ACHN (cell line): ENCODE measurements at places on chromosomes 5 and 9.
A peak's percentile ranks its signal among the peaks of the same experiment; 100 is the strongest.

DNA sequence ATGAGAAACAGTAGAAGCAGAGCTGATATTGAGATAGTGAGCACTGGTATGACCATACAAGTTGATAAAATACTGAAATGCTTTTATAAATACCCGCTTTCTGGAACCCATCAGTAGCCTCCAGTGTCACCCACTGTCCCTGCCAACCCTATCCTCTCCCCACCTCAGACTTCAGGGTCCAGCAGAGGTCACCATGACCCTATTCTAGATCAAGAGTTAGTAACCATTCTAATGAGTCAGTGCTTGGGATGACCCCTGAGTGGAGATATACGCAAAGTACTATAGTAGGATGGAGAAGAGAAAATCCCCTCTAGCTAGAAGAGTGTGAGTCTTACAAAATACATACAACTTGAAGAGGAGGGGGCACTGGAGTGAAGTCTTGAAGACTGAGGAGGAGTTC lies 297.9 kb upstream of the BRINP1 start:
- DNase-seq: no peak

DNA sequence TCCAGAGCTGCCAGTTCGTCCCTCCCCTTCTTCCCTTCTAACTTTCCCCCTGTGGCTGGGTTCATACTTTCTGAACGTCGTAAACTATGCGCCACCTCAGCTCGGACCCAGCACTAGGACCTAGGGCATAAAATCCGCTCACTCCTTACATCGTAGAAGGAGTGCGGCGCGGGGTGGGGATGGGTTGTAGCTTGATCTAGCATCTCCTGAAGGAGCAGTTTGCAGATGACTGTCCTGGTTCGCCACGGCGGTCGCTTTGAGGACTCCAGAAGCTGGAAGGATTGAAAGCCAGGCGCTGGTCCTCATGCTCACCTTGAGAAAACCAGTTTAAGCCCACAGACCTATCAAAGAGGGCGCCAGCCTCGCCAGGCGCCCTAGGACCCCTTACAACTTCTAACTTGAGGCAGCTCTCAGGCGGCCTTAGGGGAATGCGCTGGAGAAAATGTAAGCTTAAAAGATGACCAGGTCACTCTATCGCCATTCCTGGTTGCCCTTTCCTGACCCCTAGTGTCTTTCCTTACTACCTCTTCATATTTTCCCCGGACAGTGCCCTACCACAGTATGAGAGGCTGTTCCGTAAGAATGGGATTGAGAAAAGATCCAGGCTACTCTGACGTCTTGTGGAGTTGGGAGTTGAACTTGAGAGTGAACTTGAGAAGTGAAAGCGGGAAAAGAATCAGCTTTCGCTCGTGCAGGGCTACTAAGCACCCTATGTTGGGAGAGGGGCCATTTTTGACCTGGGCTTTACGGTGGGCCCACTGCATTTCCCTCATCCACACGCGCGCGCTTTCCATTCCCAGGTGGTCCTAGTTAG lies 2.8 kb downstream of the RORB start:
- DNase-seq: no peak

- no peak for DNase-seq
Measured at GRCh38 chr9:135980926-135981630, 19.9 kb upstream of the UBAC1 start.

DNA sequence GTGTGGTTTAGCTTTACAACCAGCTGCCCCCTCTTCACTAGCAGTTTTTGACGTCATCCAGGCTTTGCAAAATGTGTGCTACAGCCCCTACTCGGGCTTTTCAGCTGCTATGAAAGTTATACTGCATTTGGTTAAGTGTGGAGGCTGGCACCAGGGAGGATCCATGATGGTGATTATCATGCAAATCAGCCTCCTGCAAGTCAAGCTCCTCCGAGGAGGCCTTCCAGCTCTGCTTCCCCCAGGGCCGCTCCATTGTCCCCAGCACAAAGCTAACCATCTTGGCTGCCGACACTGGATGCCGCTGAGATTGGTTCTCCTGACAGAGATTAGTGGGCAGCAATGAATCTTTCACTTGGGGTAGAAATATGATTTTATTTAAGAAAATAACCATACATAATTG lies 159.6 kb downstream of the NR2F1-AS1 start:
- no peak for DNase-seq

- no peak for DNase-seq
Measured at GRCh38 chr9:127130661-127131538, 8.5 kb upstream of the ANGPTL2 start.

- DNase-seq: no peak
Measured at GRCh38 chr5:140005145-140005591, 37.9 kb downstream of the NRG2 start.

- DNase-seq: peak; percentile 83
Measured at GRCh38 chr9:25677301-25678146, 720 bp downstream of the TUSC1 start.

GRCh38 chr5:11584017-11584416 lies 320.2 kb downstream of the CTNND2 start:
- DNase-seq: no peak

- DNase-seq: no peak
Measured at GRCh38 chr5:14757850-14758249, 93.3 kb downstream of the OTULIN start.

GRCh38 chr5:141319699-141320098 lies 885 bp downstream of the TAF7 start:
- DNase-seq: no peak

GRCh38 chr9:115531410-115532125 lies 413.6 kb upstream of the TNC start:
- DNase-seq: no peak

DNA sequence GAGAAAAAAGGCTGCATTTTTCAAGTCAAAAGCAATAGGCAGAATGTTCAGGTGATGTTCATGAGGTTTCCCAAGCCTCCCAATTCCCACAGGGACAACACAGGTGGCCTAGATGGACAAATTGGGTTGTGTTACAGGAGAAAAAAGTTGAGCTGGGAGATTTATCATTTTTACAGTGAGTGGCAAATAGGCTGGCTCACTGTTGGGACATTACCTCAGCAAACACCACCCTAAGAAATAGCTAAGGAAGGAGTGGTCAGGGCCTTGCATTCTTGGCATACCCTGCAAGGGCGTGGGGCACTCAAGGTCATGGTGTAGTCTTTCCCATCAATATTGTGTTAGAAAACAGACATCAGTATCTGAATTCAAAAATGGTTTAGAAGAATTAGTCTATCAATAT lies 23.3 kb upstream of the CPLANE1 start:
- DNase-seq: peak; percentile 69

- DNase-seq: no peak
Measured at GRCh38 chr5:117082977-117083376, 508.4 kb upstream of the SEMA6A start.

DNA sequence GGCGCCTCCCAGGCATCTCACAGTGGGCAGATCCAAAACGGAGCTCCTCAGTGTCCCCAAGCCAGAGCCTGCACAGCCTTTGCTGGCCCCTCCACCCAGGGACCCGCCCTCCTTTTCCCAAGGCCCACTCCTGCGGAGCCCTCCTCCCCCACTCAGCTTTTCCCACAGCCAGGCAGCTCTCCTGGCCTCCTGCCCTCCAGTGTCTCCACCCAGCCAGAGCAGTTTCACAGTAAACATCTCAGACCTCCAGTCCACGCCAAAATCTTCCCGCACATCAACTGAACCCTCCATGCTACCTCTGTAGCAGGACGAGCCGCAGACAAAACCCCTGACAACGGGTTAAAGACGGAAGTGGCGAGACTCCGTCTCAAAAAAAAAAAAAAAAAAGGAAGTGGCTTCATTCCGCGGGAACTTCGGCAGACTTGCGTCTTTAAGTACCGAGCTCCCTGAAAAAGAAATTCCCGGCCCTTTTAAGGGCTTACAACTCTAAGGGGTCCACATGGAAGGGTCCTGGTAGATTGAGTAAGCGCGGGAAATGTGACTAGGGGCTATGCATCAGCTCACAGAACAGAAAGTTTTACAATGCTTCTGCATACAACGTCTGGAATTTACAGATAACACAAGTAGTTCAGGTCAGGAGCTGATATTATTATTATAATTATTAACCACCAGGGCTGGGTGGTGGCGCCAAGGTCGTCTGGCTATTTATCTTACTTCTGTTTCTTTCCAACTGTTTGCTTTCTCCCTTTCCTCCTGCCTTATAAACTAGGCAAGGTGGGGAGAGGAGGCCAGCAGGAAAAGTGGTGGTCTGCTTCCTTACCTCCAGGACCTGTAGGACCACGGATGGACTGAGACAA lies 11.4 kb upstream of the GRIN1 start:
- no peak for DNase-seq

DNA sequence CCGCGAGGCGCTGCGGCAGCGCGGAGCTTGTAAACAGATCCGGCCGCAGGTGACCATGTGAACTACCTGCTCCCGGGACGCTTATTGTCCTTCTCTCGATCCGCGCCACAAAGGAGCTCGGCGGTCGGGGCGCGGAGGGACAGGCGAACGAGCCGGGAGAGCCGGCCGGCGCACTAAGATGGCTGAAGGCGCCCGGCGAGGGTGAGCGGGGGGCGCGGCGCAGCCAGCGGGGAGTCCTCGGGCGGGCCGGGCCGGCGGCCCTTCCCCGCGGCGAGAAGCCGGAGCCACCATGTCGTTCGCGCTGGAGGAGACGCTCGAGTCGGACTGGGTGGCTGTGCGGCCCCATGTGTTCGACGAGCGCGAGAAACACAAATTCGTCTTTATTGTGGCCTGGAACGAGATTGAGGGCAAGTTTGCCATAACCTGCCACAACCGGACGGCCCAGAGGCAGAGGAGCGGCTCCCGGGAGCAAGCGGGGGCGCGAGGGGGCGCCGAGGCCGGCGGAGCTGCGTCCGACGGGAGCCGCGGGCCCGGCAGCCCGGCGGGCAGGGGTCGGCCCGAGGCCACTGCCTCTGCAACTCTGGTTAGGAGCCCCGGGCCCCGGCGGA lies 535 bp downstream of the JMY start:
- peak; percentile 28 for DNase-seq

GRCh38 chr5:134503088-134503936 lies 22.2 kb upstream of the JADE2 start:
- peak; percentile 97 for DNase-seq

DNA sequence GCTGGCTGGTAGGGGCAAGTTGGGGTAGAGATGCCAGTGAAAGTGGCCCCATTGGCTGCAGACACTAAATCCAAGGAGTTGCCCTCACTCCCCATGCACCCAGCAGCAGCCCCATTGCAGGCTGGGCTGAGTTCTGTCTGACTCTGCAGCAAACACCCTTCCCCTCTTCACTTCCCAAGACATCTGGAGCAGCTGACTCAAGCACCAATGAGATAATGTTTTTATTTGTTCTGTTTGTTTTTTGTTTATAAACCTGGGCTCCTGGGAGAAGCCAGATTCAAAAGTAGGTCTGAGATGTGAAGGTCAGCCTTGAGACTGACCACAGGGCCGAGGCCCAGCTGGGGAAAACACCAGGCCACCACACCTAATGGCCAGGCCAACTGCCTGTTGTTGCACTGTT lies 545.9 kb upstream of the KLF4 start:
- no peak for DNase-seq

GRCh38 chr9:127444283-127444920 lies 6.8 kb downstream of the RPL12 start:
- peak; percentile 7 for DNase-seq

DNA sequence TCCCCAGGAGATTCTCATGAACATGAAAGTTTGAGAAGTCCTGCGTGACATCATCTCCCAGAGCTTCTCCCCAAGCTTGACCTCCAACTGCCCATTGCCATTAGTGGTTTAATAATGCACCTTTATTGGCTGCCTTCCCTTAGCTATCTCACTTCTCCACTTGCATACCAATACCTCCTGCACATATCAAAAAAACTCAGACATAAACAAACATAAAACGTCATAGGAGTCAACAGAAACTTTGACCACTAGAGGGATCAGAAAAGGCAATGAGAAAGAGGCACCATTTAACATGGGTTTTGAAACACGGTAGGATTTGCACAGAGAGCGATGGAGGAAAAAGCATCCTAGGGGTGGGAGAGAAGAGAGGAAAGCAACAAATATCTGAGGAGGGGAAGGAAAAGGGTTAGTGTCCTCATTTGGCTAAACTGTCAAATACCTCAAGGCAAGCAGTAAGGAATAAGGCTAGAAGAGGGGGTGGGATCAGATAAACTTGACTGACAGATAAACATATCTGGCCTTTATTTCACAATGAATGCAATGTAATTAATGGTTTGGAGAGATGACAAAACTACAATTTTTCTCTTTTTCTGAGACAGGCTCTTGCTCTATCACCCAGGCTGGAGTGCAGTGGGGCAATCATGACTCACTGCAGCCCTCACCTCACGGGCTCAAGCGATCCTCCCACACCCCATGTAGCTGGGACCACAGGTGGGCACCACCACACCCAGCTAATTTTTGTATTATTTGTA lies 27.0 kb downstream of the GNAQ start:
- DNase-seq: no peak

DNA sequence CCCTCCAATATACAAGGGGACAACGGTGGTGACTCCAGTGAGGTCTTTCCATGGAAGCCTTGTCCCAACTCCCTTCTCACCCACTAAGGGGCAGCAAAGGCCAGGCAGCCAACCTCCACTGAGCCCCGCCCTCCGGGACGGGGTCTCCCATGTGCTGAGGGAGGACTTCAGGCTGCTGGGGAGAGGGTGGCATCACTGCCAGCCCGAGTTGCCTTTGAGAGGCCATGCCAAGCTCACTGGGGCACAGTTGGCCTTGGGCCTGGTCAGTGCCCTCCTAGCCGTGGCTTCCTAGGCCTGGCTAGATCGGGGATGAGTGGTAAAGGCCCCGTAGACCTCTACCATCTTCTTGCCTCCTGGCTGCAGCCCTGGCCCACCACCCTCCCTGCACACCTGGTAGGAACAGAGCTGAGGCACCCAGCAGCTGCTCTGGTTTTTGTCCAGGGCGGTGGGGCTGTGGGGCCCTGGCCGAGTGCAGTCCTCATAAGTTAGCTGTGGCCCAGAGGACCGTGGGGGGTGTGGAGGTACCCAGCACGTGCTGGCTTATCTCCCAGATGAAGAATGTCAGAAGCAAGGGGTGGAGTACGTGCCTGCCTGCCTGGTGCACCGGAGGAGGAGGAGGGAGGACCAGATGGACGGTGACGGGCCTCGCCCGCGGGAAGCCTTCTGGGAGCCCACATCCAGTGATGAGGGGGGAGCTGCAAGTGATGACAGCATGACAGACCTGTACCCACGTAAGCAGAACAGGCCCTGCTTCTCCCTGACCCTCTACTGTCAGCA lies 3.2 kb downstream of the SURF2 start:
- no peak for DNase-seq

DNA sequence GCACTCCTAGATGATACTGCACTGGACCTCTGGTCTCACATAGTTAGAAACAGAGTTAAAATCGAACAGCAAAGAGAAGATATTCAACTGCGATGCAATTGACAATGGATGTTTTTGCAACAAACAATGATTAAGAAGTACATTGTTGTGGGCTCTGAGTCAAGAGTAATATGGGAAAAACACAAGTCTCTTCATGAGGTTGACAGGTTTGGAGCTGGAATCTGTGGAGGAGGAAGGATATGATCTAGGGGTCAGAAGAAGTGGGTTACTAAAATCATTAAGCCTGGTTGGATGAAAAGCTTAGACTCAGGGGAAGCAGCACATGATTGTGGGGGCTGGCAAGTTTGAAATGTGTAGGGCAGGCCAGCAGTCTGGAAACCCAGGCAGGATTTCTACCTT lies 53.1 kb downstream of the PDCD1LG2 start:
- no peak for DNase-seq

GRCh38 chr9:92030367-92030766 lies 80.3 kb upstream of the ROR2 start:
- DNase-seq: no peak
